ENCODE measurements at places on chromosomes 16 and 17.

- peak; percentile 60 for DNase-seq
These were observed 196.7 kb upstream of the GSE1 start for GRCh38 chr16:85416228-85417109.

GRCh38 chr17:8386841-8387240 lies 3.8 kb upstream of the RPL26 start:
- no peak for DNase-seq

DNA sequence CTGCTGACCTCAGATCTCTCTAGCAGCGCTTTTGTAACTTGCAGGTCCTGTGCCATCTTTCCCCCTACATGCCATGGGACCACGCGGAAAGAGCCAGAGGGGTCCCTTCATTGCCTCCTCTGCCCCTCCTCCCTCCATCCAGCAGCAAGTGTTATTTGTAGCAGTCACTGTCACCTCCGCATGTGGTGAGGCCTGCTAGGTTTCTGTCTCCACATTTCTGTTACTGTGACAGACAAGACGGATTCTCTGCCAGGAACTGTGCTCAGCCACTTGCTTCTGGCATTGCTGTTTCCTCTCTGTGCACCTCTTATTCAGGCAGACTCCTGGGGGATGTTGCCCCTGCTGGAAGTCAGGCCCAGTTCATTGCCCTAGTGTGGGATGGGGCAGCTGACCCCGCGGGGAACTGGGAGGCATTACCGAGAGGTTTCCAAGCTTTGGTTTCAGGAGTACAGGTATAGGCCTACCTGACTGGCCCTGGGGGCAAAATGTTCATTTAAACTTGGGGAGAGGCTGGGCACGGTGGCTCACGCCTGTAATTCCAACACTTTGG lies 61.2 kb downstream of the RAB11FIP4 start:
- no peak for DNase-seq

DNA sequence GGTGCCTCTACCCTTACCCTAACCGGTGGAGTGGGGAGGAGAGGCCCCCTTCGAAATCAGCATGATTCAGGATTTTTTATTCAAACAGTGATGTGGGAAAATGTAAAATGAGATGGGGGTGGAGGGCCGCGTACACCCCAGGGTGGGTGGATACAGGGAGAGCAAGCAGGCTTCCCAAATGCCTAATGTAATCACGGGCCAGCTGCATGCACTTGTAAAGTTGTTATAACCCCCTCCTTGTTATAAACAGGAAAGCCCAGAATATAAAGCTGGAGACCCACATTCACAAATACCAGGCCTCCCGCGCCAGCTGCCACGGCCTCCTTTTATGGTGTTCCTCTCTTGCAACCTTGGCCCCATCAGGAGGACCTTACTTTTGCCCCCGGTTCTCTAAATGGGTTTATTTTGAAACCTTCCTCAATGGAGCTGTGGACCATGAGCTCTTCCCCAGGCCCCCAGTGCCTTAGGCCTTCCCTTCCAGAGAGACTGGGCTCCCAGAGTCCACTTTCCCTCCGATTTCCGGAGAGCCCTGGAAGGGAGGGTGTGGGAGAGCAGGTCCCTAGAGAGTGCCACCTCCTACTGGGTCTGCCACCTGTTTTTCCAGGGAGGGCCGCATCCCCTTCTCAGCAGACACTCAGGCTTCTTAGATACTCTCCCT lies 906 bp upstream of the FOXL1 start:
- DNase-seq = no peak

- no peak for DNase-seq
These were observed at the start of gene CYBA for GRCh38 chr16:88650749-88651275. Gene CYBA (minus strand): TSS chr16:88651053. CDS start chr16:88651013, 40 bp downstream.

DNA sequence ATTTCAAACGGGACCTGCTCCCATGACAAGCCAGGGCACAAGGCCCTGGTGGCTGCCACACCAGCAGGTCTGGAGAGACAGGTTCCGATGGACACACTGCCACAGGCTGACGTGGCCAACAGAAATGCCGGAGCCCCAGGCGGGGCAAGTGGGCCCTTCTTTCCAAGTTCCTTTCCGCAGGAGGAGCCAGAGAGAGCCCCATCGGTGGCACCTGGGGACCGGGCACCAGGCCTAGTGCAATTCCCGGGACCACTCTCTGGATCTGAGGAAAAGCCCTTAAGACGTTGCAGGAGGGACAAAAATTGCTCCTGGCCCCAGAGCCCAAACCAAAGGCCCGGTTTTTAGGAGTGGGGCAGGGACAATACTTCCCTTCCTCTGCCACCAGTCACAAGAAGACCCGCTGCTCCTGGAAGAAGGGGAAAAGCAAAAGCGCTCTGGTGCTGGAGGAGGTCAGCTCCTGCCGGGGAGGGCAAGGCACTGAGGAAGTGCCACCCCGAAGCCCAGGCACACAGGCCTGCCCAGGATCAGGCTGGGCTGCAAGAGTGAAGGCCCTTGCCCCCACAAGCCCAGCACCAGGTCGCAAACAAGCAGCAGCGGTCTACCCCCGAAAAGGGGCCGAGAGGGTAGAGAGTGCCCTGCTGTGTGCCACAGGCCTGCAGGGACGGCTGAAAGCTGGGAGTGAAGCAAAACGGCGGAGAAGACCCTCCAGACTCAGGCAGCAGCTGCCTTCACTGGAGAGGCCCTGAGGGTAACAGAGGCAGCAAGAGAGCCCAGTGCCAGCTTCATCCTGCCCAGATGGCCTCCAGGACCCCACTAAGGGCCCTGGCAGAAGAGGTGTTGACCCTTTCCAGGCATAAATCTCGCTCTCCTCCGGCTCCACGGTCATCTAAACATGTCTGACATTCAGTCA lies 29.1 kb downstream of the MAP1LC3B start:
- DNase-seq = no peak

- no peak for DNase-seq
These were observed 58.3 kb downstream of the SREBF1 start for GRCh38 chr17:17778308-17779014.

DNA sequence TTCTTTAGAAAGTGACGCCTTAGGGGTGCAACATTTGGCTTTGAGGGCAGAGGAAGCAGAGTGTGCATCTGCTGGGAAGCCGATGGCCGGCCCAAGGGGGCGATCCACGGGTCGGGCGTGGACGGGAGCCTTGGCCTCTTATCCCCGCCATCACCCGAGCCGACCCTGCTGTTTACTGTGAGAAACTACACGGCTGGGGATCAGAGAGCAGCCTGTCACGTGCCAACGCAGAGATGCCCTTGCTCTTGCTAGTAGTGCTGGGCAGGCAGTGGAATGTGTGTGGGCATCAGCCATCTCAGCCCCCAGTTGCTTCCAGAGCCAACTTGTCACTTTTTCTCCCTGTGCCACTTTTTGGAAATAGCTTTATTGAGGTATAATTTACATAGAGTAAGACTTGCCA lies 26.7 kb upstream of the ITGB4 start:
- no peak for DNase-seq

- no peak for DNase-seq
These were observed 263.7 kb upstream of the RPL38 start for GRCh38 chr17:73939806-73940205.

GRCh38 chr16:89452925-89453324 lies 37.4 kb downstream of the ANKRD11 start:
- no peak for DNase-seq

DNA sequence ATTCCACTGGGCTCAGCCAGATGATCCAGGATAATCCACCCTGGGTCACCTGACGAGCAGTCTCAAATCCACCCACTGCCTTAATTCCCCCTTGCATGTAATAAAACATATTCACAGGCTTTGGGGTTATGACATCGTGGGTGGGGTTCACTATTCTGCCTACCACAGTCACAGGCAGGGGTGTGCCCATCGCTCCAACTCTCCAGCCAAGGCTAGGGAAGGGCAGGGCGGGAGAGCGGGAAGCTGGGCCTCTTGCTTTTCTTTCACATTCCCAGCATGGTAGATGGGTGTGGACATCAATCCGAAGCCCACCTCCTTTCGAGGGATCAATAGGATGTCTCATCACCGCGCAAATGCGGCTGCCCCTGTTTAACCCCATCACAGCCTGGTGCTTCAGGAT lies 12.7 kb upstream of the CD300LD start:
- DNase-seq = no peak

- DNase-seq = no peak
These were observed 73.4 kb downstream of the HELZ start for GRCh38 chr17:67171560-67171959.

- DNase-seq = no peak
These were observed 674 bp downstream of the ZNF821 start for GRCh38 chr16:71883168-71883848.

DNA sequence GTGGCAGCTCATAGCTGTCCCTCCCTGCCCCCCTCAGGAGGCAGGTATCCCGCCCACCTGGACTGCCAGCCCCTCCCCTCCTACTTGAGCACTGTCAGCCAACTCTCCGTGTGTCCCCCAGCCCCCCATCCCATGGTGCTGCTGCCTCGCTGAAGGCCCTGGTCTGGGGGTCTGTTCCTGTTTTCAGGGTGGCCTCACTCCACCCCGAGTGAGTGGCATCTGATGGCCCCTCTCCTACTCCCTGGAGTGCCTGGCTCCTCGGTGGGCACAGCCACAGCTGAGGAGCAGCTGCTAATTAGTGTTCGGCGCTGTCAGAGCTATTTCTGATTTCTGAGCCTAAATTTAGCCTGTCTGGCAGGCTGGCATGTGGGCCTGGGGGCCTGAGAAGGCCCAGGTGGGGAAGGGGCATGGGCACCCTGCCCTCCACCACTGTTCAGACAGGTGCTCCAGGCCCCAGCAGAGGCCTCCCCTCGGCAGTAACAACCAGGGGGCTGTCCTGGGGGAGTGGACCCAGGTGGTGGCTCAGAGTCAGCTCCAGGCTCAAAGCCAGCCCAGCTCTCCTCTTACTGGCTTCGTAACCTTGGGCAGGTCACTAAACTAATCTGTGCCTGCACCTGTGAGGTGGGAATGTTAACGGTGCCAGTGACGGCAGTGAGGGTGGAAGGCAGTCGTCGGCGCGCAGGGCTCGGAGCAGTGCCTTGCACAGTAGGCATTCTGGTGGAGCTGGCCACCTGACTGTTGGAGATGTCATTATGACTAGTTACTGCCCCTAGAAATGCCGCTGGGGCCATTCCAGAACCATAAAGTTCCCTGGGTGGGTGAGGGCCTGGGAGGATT lies 6.5 kb downstream of the FMNL1 start:
- no peak for DNase-seq

- DNase-seq = no peak
These were observed 12.2 kb downstream of the GAN start for GRCh38 chr16:81327011-81327410.

GRCh38 chr16:80283466-80284392 lies 257.1 kb upstream of the DYNLRB2 start:
- no peak for DNase-seq

DNA sequence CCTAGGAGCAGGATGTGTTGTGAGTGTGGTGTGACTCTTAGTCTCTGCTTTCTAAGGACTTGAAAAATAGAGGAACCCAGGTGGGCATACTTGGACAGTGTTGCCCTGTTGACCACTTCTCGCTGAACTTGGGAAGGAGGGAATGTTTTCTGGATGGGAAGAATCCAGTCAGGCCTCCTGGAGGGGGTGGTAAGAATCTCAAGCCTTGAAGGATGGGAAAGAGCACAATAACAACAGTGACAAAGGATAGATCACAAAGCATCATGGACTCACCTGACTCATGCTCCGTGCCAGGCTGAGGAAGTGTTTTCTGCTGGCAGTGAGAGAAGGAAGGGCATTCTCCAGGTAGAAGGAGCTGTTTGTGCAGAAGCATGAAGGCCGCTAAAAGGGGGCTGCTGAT lies 8.4 kb downstream of the KAT8 start:
- DNase-seq = no peak

GRCh38 chr17:51799240-51799639 lies 359.3 kb downstream of the CA10 start:
- no peak for DNase-seq

- DNase-seq = no peak
These were observed 315.6 kb downstream of the SEC14L1 start for GRCh38 chr17:77456271-77456950.

GRCh38 chr16:2663553-2664546 lies 18.5 kb upstream of the KCTD5 start:
- no peak for DNase-seq

DNA sequence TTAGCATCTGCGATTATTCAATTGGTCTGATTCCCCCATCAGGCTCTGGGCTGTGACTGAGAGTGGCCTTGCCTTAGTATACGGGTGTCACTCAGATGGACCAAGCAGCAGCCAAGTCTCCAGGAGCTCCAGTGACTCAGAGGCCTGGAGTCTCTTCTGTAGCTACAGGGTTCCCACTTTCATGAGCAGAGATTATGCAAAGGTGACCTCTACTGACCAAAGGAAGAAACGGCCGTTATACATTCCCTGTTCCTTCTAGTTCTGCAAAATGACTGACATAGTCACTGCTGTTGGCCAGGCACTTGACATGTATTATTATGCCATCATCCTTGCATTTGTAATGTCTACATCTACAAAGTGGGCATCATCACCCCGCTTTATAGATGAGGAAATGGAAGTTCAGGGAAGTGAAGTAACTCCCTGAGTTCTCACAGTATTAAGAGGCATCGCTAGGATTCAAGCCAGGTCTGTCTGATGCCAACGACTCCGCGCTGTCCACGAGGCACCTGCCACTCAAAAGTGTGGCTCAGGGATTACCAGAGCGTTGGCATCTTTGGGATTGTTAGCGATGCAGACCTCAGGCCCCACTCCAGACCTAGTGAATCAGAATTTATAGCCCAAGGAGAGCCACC lies 23.3 kb downstream of the SLC38A7 start:
- DNase-seq = no peak

DNA sequence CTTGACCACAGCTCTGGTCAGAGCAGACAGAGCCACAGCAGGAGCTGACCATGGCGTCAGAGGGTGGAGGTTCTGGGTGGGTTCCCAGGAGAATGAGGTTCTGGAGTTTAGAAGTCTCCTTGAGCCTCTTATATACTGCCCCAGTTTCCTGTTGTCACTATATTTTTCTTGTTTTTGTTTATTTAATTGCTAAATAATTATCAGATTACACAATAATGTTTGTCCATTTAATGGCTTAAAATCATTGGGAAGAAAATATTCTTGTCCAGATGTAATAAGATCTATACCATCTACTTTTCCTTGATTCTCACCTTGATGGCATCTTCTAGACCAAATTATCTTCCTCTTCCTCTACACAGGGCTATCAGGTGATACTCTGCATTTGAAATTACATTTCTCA lies at the start of gene KRTAP4-3:
Gene KRTAP4-3 (minus strand): TSS at position 101 of the 400 bp plus-strand sequence. CDS start 49 bp downstream, at position 52.
- DNase-seq = no peak

- no peak for DNase-seq
These were observed 542.7 kb upstream of the PSMD7 start for GRCh38 chr16:73753931-73754330.

GRCh38 chr17:34308371-34308770 lies 10.9 kb upstream of the CCL8 start:
- no peak for DNase-seq

DNA sequence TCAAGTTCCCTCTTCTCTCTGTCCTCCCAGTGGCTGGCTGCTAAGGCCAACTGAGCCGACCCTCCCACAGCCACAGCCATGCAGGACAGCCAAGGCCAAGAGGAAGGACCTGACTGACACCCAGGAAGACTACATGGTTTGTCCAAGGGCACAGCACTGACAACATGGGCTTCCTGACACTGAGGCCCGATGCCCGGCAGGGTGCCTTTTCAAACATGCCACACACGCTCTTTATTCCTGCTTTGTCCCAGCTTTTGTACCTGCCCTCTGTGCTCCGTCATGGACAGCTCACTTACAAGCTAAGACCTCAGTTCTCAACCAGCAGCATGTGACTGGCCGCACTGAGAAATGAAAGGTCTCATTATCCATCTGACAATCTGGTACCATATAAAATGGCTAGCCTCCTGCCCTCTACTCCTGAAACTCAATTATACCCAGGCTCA lies 45.8 kb downstream of the TEX2 start:
- no peak for DNase-seq

All from NCI-H2081 treated with DMSO at 0.1 percent for 48 hours (cell line).